CD8-positive, alpha-beta memory T cell (primary cell): ENCODE measurements at places on chromosomes 12 and 14. TPM values are rescaled to one million over a fixed set of nuclear protein-coding genes. Genes with fewer than 3 reads are reported as not detected.

The TPPP2 gene
- total RNA-seq, result not detected

The TAS2R31 gene
- total RNA-seq, result 1.3 TPM

The CHGA gene
- total RNA-seq, result not detected

The TSHR gene
- not detected for total RNA-seq

The MYF5 gene
- total RNA-seq, result not detected

The AKAP5 gene
- total RNA-seq, result 3.6 TPM

The DNM1L gene
- total RNA-seq, result 68.0 TPM

The ADAM21 gene
- 0.09 TPM for total RNA-seq

The TAS2R46 gene
- total RNA-seq, result 0.55 TPM

The RNF34 gene
- total RNA-seq, result 90.8 TPM

The ARMH4 gene
- total RNA-seq, result not detected

The NRL gene
- total RNA-seq, result 1.6 TPM

The FAM181A gene
- not detected for total RNA-seq
